ENCODE measurements at places on chromosomes 3 and 15. TPM values are rescaled to one million over a fixed set of nuclear protein-coding genes. Genes with fewer than 3 reads are reported as not detected.

Gene KCNH8
- not detected for total RNA-seq

Gene GOLGA6D
- total RNA-seq = not detected

Gene CACNA2D3
- total RNA-seq = 0.14 TPM

Gene IQCF5
- total RNA-seq = not detected

Gene PLSCR2
- not detected for total RNA-seq

Gene MAP1A
- 1.7 TPM for total RNA-seq

Gene REC114
- total RNA-seq = not detected

Gene LRRC2
- 0.20 TPM for total RNA-seq

Gene NR1I2
- 0.03 TPM for total RNA-seq

Gene AGTR1
- 0.07 TPM for total RNA-seq

Gene ICE2
- total RNA-seq = 13.5 TPM

Gene CHRD
- 0.43 TPM for total RNA-seq

Gene NAALADL2
- 0.63 TPM for total RNA-seq

Gene PCOLCE2
- total RNA-seq = 22.7 TPM

Gene AMOTL2
- 197 TPM for total RNA-seq

Gene RAB6B
- total RNA-seq = 0.51 TPM

Gene MKRN3
- total RNA-seq = 14.5 TPM

Gene LMAN1L
- not detected for total RNA-seq

Gene ACKR4
- not detected for total RNA-seq

Gene COL6A5
- total RNA-seq = 0.17 TPM

Gene CCK
- total RNA-seq = not detected

Gene GPR149
- total RNA-seq = not detected

Gene PPIP5K1
- total RNA-seq = 6.7 TPM

Gene TSPAN3
- 187 TPM for total RNA-seq

Gene IL17RD
- 5.7 TPM for total RNA-seq

Gene HESX1
- total RNA-seq = 1.3 TPM

Gene BNC1
- 18.1 TPM for total RNA-seq

Gene IL5RA
- total RNA-seq = not detected

Gene ALDH1A3
- total RNA-seq = 0.39 TPM

Gene RASA2
- total RNA-seq = 11.8 TPM

Gene LSM3
- 17.4 TPM for total RNA-seq

Gene ITIH4
- not detected for total RNA-seq

Gene ROPN1B
- total RNA-seq = 0.30 TPM

Gene STAB1
- not detected for total RNA-seq

Gene CASR
- total RNA-seq = not detected

Gene CRYBG3
- 12.4 TPM for total RNA-seq

Gene PLCB2
- total RNA-seq = 0.16 TPM

Gene TEX55
- not detected for total RNA-seq

Gene IRAK2
- total RNA-seq = 9.1 TPM

Gene SH2D7
- total RNA-seq = not detected

Gene SCAANT1
- not detected for total RNA-seq

Gene IL17RC
- total RNA-seq = 12.0 TPM

Gene TUSC7
- total RNA-seq = not detected

Gene SEMA5B
- total RNA-seq = not detected

Gene LPCAT4
- total RNA-seq = 22.3 TPM

Gene TNNC1
- 0.13 TPM for total RNA-seq

Gene ETV5
- total RNA-seq = 57.1 TPM

Gene HOMER2
- 28.6 TPM for total RNA-seq

Gene TICRR
- 10.1 TPM for total RNA-seq

Gene GOLGA6L7
- total RNA-seq = not detected

Gene GOLGA8T
- total RNA-seq = 0.06 TPM

Gene DNAJC19
- 126 TPM for total RNA-seq

Gene SLC24A5
- not detected for total RNA-seq
